ENCODE measurements at places on chromosomes 11 and 22.

- DNase-seq = no peak
Observed at GRCh38 chr22:28283068-28283654, 364.1 kb upstream of the PITPNB start.

GRCh38 chr11:111598559-111598958, 3.7 kb upstream of the SIK2 start:
- DNase-seq = no peak

- DNase-seq = no peak
Observed at GRCh38 chr22:23204541-23205157, 24.3 kb downstream of the BCR start.

DNA sequence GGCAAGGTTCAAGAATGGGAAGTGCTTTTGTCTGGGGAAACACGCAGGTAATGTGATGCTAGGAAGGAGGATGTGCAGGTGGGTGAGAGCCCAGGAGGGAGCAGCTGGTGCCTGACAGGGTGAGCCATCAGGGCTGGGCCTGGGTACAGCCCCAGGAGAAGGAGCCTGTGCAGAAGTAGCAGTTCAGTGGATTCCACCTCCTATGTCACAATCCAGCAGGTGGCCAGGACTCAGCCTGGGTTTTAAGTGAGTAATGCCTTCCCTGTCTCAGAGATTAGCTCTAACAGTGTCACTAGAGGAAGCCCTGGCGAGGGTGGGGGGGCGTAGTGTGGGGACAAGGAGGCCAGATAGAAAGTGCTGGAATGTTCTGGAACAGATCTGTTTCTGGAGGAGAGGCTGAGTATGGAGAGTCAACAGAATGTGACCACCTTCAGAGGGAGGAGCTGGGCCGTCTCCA, 8.1 kb downstream of the RIC8A start:
- no peak for DNase-seq

DNA sequence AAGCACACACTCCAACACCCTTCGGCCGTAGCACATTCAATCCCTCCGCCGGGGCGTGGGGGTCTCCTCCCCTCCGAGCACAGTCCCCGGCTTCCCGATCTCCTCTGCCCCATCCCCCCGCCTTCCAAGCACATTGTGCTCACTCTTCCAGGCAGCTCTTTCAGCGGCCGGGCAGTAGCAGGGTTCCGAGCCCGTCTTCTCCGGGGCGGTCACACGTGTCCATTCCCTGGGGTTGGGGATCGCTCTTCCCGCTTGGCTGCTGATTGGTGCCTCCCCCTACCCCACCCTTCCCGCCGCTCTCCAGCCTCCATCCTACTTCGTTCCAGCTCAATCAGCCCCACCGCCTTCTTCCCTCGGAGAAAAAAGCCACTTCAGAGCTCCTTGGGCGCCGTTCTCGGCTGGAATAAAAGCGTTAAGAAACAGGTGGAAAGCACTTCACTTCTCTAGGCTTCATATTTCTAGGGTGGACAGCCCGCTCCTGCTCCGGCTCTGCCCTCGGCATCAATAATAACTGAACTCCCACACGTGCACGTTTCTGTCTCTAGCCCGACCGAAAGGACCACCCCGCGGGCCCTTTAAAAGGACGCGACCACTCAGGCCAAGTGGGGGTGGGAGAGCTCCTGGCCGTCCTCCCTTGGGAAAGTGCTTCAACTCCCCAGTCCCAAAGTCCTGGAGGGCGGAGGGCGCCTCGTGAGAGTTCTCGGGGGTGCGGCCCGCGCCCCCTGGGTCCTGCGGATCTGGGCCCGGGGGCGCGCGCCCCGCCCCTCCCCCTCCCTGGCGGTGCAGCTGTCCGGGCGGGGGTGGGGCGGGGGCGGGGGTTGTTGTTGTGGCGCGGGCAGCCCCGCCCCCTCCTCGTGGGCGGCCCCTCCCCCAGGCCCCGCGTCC, 464 bp upstream of the CECR2 start:
- peak; percentile 72 for DNase-seq

GRCh38 chr11:129720994-129721393, 94.7 kb upstream of the TMEM45B start:
- peak; percentile 95 for DNase-seq

DNA sequence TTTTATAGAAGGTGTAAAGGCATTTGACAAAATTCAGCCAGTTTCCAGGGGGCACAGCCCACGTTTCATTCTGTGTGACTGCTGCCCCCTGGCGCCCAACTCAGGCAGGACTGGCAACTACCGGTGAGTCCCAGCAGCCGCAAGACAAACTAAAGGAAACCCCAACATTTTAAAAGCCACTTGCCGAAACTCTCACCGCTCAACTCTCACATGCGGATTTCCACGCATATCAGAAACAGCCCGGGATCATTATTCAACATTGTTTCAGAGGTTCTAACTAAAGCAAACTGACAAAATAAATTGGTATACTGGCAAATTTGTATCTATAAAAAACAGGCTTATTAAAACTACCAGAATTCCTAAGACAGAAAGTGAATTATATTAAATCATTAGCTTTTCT, 48.2 kb downstream of the MORC2 start:
- DNase-seq = no peak

- no peak for DNase-seq
Observed at GRCh38 chr11:83751041-83751440, 464.9 kb upstream of the CCDC90B start.

GRCh38 chr11:27525824-27526516, 19.4 kb upstream of the LIN7C start:
- no peak for DNase-seq

GRCh38 chr11:132346558-132347148, 976.2 kb downstream of the NTM start:
- DNase-seq = no peak
